Thoracic aorta (tissue), 2 donors: ENCODE measurements at places on chromosomes 2 and 18. TPM values are rescaled to one million over a fixed set of nuclear protein-coding genes. Genes with fewer than 3 reads are reported as not detected.

DNA sequence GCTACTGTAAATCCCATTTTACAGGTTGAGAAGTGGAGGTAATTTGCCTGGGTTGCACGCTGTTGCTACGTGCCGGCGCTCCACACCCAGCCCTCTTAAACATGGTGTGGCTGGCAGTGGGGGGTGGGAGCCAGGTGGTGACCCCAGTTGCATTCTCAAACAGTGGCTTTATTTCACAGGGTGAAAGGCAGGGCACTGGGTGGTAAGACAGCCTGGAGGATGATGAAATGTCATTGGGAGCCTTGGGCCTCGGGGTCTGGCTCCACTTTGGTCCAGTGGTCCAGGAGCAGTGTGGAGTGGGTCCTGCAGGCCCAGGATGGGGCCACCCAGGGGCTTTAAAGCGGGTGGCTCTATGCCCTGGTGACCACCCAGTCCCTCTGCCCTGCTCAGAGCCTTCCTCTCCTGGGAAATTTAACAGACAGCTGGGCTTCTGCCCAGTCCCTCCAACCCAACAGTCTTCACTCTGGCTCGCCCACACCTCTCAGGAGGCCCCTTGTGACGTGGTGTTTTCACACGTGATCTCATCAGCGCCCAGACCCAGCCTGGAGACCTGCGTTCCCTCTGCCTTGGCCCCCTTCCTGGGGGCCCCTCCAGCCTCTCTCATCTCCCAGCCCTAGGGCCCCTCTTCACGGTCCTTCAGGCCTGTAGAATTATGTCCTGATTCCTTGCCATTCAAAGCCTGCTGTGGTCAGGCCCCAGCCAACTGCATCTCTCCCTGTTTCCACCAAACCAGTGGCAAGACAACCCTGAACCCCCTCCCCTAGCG, 92.5 kb downstream of the INHBB start:
- no peak for DNase-seq
- no peak overlapping the region for H3K27ac ChIP-seq
- H3K4me3 ChIP-seq, result no peak overlapping the region
- no peaks in the 10 kb centered on the region for H3K36me3 ChIP-seq
- H3K4me1 ChIP-seq, result peaks cover 14% of the 10 kb centered on the region

- no peaks in the 10 kb centered on the region for H3K27me3 ChIP-seq
- no peak for DNase-seq
- H3K4me3 ChIP-seq, result no peak overlapping the region
- H3K36me3 ChIP-seq, result no peaks in the 10 kb centered on the region
Measured at GRCh38 chr2:19714926-19715325, 186.9 kb downstream of the TTC32 start.

- no peaks in the 10 kb centered on the region for H3K36me3 ChIP-seq
- DNase-seq, result no peak
- no peaks in the 10 kb centered on the region for H3K27me3 ChIP-seq
Measured at GRCh38 chr2:190420801-190421200, 12.6 kb downstream of the MFSD6 start.

DNA sequence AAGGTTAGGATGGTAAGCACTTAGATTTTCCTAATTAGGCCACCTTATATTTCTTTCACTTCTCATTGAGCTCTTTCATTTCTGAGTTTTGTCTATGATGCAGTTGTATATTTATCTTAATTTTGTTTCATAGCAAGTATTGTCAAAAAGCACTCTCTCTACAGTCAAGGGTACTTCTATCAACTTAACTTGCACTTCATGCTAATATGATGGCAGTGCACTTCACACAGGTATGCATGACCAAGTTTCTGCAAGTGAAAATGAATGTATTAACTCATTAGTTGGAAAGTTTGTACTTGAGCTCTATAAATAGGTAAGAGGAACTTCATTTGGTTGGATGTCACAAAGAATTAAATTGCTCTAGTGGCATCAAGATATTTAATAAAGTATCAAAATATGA, 51.5 kb upstream of the CDH19 start:
- H3K36me3 ChIP-seq, result no peaks in the 10 kb centered on the region
- no peak overlapping the region for H3K4me3 ChIP-seq
- DNase-seq, result no peak
- no peaks in the 10 kb centered on the region for H3K27me3 ChIP-seq
- H3K27ac ChIP-seq, result no peak overlapping the region

- H3K27me3 ChIP-seq, result no peaks in the 10 kb centered on the region
- H3K4me1 ChIP-seq, result no peaks in the 10 kb centered on the region
- no peak overlapping the region for H3K4me3 ChIP-seq
- no peaks in the 10 kb centered on the region for H3K36me3 ChIP-seq
- H3K27ac ChIP-seq, result no peak overlapping the region
- DNase-seq, result no peak
Measured at GRCh38 chr2:228065686-228066085, 115.8 kb downstream of the SPHKAP start.

DNA sequence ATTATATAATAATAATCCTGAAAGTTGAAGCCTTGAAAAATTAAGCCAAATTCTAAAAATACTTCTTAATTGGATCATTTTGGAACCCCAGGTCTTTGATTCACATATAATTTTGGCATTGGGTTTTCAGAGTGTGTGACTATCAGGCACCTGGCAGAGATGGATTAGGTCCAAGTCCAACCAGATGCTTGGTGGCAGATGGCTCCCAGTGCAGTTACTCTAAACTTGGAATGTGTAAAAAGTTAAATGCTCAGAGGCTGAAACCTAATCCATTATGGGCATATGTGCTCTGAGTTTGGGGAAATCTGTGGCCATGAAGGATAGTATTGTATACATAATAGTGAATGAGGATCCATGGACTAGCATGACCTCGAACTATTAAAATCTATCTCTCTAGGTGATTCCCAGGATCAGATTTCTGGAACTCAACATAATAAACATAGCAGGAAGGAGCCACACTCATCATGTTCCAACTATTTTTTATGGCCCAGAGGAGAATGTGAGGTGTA, 333.0 kb downstream of the RPRM start:
- no peaks in the 10 kb centered on the region for H3K27me3 ChIP-seq
- no peak for DNase-seq
- H3K4me3 ChIP-seq, result no peak overlapping the region
- no peak overlapping the region for H3K27ac ChIP-seq
- no peaks in the 10 kb centered on the region for H3K36me3 ChIP-seq

- no peaks in the 10 kb centered on the region for H3K4me1 ChIP-seq
- DNase-seq, result no peak
- no peak overlapping the region for H3K4me3 ChIP-seq
- H3K36me3 ChIP-seq, result no peaks in the 10 kb centered on the region
Measured at GRCh38 chr18:41119031-41119430, 836.0 kb upstream of the PIK3C3 start.

DNA sequence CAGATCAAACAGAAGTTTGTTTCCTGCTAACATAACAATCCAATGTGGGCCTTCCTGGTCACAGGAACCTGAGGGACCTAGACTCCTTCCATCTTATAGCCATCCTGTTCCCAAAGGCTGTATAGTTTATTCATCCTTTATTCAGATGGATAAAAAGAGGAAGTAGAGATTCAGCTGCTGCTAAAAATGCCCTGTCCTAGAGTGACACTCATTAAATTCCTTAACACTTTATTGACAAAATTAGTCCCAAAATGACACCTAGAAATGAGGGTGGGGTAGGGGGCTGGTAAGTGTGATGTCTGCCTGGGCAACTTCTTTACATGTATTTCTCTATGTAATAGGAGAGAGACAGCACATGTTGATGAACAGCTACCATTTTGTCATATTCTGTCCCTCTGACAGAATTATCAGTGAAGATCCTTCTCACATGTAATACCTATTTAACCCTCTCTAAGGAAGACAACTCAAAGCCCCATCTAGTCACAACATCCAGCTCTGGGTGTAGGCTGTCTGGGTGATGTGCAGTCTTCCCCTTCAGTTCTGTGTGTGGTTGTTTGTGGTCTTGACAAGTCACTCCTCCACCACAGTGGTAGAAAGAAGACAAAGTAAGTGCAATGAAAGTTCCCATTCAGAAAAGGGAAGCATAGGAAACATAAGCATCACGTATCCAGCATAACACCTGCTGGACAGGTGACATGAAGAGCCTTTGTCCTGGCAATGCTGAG, 253.9 kb upstream of the CNTNAP5 start:
- H3K4me1 ChIP-seq, result no peaks in the 10 kb centered on the region
- no peak overlapping the region for H3K4me3 ChIP-seq
- no peak overlapping the region for H3K27ac ChIP-seq
- H3K27me3 ChIP-seq, result no peaks in the 10 kb centered on the region

GRCh38 chr2:190662754-190663153, 13.9 kb downstream of the NAB1 start:
- peaks cover 4% of the 10 kb centered on the region for H3K36me3 ChIP-seq
- H3K4me1 ChIP-seq, result peaks cover 14% of the 10 kb centered on the region
- no peak for DNase-seq
- H3K27ac ChIP-seq, result no peak overlapping the region
- no peaks in the 10 kb centered on the region for H3K27me3 ChIP-seq
- H3K4me3 ChIP-seq, result no peak overlapping the region

DNA sequence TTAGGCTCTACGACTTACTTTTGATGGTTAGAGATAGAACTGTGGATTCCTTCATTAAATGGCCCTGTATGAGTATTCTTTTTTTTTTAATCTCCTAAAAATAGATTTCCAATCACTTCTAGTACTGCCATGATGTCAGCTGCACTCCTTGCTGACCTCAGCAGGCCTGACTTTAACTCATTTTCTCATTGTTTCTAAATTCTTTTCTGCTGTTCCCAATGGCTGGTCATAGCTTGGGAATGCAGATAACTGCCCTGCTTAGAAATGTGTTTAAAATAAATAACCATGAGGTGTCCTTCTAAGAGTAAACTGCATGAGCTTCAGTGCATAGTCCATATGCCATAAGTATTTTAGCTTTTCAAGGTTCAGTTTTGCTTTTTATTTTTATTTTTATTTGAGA, 15.7 kb downstream of the CCDC85A start:
- H3K36me3 ChIP-seq, result no peaks in the 10 kb centered on the region
- H3K4me3 ChIP-seq, result no peak overlapping the region
- no peak for DNase-seq
- no peaks in the 10 kb centered on the region for H3K4me1 ChIP-seq

GRCh38 chr2:228426502-228427216, 245.2 kb upstream of the SPHKAP start:
- no peaks in the 10 kb centered on the region for H3K27me3 ChIP-seq
- no peaks in the 10 kb centered on the region for H3K36me3 ChIP-seq
- no peak overlapping the region for H3K4me3 ChIP-seq
- no peak for DNase-seq
- H3K27ac ChIP-seq, result no peak overlapping the region

GRCh38 chr2:240557101-240557751, 562 bp downstream of the ANKMY1 start:
- H3K27ac ChIP-seq, result no peak overlapping the region
- peak overlapping the region; percentile 69 for H3K4me3 ChIP-seq
- no peak for DNase-seq
- no peaks in the 10 kb centered on the region for H3K27me3 ChIP-seq
- H3K36me3 ChIP-seq, result peaks cover 3% of the 10 kb centered on the region

GRCh38 chr2:213220967-213221603, 63.2 kb upstream of the SPAG16 start:
- H3K27ac ChIP-seq, result no peak overlapping the region
- H3K4me1 ChIP-seq, result peaks cover 17% of the 10 kb centered on the region
- H3K27me3 ChIP-seq, result no peaks in the 10 kb centered on the region
- DNase-seq, result no peak
- no peak overlapping the region for H3K4me3 ChIP-seq
- H3K36me3 ChIP-seq, result no peaks in the 10 kb centered on the region

- H3K27me3 ChIP-seq, result no peaks in the 10 kb centered on the region
- no peak for DNase-seq
- H3K36me3 ChIP-seq, result no peaks in the 10 kb centered on the region
- no peaks in the 10 kb centered on the region for H3K4me1 ChIP-seq
Measured at GRCh38 chr18:10841203-10841602, 308.2 kb downstream of the PIEZO2 start.

DNA sequence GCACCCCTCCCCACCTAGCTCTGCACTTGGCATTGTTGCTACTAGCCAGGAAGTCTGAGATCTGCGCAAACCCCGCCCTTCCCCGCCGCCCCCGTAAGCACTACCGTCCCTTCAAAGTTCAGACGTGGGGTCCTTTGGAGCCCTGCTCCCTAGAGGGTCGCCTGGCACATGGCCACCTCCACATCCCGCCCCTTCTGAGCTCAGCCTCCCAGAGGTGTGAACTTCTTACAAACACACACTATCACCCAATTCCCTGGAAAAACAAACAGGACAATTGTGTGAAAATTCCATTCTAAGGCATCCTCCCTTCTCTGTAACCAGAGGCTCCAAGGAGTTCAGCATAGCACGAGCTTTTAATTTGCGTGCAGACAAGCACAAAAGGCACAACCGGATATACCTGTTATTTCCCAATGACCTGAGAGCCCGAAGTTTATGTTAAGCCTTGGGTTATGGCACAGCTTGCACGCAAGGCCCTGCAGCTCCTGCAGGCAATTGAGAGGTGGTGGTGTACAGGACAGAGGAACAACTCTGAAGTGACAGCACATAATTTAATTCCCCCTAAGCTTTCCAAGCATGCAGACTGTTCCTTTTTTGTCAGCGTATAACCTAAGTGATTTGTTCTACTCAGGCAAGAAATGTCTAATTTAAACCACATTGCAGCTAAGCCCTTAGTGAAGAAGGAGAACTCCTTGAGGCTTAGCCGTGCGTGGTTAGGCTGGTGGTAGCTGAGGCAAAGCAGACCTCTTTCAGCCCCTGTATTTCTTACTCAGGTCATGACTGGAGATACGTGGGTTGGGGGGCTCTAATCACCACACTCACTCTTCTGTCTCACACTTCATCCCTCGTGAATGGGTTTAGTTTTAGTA, 20.3 kb upstream of the CYP1B1 start:
- no peaks in the 10 kb centered on the region for H3K36me3 ChIP-seq
- peaks cover 8% of the 10 kb centered on the region for H3K4me1 ChIP-seq
- H3K27me3 ChIP-seq, result no peaks in the 10 kb centered on the region

GRCh38 chr2:63571291-63571690, 17.0 kb downstream of the WDPCP start:
- peak overlapping the region; percentile 21 for H3K27ac ChIP-seq
- DNase-seq, result no peak
- H3K4me3 ChIP-seq, result peak overlapping the region; percentile 18
- H3K36me3 ChIP-seq, result no peaks in the 10 kb centered on the region
- H3K27me3 ChIP-seq, result no peaks in the 10 kb centered on the region
- peaks cover 12% of the 10 kb centered on the region for H3K4me1 ChIP-seq

DNA sequence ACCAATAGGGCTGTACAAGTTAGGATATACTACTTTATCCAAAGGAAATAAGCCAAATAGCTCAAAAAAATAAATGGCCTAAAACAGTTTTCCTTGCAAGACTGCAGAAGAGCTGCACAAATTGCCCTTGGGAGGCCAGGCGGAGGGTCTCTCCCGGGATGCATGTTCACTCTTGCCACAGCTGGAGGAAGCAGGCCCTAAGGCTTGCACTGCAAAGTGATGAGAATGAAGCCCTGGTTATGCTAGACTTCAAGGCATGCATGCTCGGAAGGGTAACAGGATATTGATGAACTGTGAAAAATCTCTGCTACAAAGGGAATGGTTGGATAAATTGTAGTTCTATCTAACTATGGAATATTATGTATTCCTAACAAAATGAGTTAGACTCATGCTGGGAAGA, 27.5 kb upstream of the LDLRAD4 start:
- no peak for DNase-seq
- no peaks in the 10 kb centered on the region for H3K27me3 ChIP-seq
- no peaks in the 10 kb centered on the region for H3K36me3 ChIP-seq
- no peak overlapping the region for H3K4me3 ChIP-seq

The COL3A1 gene
- 875 TPM for total RNA-seq

The TBR1 gene
- total RNA-seq, result not detected

The LYPD6B gene
- total RNA-seq, result not detected

The EFEMP1 gene
- total RNA-seq, result 1,782 TPM

The IL36G gene
- total RNA-seq, result not detected

The ALK gene
- total RNA-seq, result 2.0 TPM

The GREB1 gene
- 13.5 TPM for total RNA-seq

The KIF1A gene
- total RNA-seq, result not detected

The IL36RN gene
- total RNA-seq, result not detected
